Activated effector memory CD4-positive, alpha-beta T cell treated with Interleukin-2 at 50 U/mL for 16 hours (primary cell): ENCODE measurements at places on chromosomes 1 and 21.

DNA sequence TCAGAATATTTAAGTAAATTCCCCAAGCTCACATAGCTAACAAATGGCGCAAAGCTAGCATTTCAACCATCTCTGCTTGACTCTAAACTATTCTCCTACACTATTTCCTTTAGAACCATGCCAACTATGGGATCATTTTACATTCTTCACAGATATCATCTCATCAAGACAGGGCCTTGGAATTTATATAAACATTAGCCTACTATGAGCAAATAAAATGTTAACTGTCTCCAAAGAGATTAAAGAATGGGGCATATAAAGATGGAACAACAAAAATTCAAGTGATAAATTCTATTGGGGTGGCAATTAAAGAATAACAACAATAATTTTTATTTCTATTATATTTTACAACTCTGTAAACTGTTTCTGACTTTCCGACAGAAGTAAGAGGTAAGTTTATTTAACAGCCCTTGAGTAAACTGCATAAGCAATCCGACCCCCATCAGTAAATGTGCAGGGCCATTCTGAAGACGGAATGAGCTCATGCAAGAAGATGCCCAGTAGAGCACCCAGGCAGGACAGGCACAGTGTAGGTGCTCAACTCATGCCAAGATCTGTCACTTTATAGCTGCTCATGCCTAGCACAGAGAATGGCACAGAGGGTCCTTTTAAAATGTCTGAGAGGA, 261.9 kb downstream of the VAV3 start:
- DNase-seq, result no peak

DNA sequence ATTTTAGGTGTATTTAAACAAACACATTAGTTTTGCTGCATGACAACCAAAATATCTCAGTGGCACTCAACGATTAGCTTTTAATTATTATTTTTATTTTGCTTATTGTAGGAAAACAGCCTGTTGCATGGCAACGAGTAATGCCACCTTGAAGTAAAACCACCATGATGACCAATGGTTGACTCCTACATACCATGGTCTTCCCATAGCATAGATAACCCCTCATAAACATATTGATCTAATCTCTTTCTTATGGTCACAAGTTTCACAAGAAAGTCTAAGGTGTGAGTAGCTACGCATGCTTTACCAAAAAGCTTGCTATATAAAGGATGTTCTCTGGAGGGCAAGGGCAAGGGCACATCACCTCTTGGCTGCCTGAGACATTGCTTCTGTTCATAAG, 61.5 kb upstream of the PTBP2 start:
- no peak for DNase-seq

DNA sequence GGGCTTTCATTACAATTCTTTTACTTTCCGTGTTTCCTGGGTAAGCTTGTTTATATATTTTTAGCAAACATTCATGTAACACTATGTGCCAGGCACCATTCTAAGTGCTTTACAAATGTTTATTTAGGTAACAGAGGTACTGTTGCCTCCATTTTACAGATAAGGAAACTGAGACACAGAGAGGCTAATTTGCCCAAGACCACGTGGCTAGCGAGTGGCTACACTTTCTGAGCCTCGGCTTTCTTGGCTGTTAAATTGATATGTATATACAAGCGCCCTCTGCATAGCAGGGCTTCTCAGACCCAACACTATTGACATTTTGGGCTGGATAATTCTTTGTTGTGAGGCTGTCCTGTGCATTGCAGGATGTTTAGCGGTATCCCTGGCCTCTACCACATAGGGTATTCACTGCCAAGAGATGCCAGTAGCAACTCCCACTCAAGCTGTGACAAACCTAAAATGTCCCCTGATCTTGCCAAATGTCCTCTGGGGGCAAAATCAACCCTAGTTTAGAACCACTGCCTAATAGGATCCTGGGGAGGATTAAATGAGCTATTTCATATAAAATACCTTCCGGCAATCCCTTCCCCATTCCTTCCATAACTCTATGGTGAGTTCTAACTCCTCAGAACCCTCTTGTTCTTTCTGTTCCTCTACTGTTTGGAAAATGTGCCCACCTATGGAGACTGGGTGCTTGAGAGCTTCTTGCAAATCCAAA, 17.2 kb upstream of the ID3 start:
- no peak for DNase-seq

GRCh38 chr1:174406421-174406820, 41.3 kb upstream of the GPR52 start:
- DNase-seq, result no peak

GRCh38 chr1:30311749-30312148, 411.6 kb downstream of the MATN1 start:
- DNase-seq, result no peak

- no peak for DNase-seq
Observed at GRCh38 chr21:44485254-44485793, 30.0 kb downstream of the LRRC3 start.

DNA sequence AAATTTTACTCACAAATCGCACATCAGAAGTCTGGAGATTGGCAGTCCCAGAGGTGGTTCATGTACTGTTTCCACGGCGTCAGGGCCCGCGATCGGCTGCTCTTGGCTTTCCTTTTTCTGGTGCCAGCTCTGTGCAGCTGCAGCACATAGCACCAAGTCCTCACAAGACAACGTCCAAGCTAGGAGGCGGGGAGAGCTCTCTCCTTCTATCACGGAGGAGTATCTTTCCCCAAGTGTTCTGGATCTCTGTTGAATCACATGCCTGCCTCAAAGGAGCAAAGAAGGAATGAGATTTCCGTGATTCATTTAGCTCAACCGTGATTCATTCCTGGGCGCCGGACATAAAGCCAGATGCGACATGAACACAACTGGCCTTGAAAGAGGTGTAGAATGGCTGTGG, 25.5 kb downstream of the MT1HL1 start:
- DNase-seq, result no peak

DNA sequence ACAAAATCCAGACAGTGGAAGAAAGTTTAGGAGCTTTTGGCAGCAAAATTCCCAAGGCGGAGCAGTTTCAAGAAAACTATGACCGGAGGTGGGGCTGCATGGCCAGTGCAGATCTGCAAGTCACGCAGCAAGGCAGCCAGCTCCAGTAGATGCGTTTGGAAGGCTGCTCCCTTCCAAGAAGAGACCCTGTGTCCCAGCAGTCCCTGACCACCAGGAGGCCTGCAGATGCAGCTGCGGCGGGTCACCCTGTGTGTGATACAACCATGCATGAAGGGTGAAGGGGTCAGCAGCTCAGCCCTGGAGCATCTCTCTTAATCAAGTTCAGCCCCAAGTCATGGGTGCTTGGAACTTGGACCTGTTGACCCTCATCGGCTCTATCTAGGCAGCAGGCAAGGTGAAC, 29.3 kb downstream of the GPR157 start:
- no peak for DNase-seq

GRCh38 chr1:192151176-192151575, 7.1 kb upstream of the RGS18 start:
- DNase-seq, result no peak

GRCh38 chr1:84060781-84061180, 61.8 kb upstream of the TTLL7 start:
- no peak for DNase-seq

- no peak for DNase-seq
Observed at GRCh38 chr21:42003051-42003461, 7.1 kb downstream of the ZBTB21 start.

- DNase-seq, result no peak
Observed at GRCh38 chr1:18534810-18535205, 54.1 kb downstream of the KLHDC7A start.

DNA sequence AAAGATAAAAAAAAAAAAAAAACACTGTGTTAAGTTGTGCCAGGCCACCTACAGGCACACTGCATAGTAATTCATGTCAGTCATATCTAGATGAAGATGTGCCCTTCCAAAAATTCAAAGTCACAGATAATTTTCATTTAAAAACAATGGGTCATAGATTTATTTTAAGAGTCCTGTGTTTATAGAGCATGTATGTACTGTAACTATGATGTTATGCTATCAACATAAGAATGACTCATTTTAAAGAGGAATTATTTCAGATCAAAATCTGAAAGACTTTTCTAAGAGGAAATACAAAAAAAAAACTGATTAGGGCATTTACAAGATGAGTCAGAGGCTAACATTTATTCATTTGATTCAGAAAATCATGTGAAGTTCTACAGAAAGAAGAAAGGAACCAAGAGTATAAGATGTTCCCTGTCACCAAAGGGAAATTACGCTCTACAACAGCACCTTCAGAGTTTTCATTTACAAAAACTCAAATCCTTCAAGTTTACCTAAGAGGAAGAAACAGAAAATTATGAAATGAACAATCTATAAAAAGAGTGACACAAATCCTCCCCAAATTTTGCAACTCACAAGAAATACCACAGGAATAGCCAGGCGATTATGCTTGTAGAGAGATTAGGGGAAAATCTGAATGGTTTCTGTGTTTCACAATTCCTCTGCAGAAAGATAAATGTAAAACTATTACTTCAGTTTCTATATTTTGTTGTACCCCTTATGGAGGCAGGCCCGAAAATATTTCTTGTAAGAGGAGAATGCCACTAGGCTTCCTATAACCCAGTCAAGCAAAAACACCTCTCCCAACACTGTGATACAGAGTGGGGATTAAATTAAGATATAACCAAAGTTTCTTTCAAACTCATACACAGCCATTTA, 13.8 kb downstream of the TP53BP2 start:
- DNase-seq, result no peak

DNA sequence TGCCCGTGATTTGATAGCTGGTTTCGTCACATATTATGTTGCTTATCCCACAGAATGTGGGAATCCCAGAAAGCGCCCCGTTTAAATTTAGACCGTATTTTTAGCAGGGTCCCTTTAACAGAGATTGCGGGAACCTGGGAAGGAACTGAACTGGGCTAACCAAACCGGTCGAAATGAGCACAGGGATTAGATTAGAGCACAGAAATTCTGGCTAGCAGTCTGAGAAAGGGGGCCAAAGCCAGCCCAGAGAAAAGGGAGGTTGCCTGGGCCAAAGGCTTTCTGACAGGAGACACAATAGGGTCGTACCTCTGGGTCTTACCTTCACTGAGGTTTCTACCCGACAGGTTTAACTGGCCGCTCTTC, 327 bp downstream of the LRRC40 start:
- no peak for DNase-seq

DNA sequence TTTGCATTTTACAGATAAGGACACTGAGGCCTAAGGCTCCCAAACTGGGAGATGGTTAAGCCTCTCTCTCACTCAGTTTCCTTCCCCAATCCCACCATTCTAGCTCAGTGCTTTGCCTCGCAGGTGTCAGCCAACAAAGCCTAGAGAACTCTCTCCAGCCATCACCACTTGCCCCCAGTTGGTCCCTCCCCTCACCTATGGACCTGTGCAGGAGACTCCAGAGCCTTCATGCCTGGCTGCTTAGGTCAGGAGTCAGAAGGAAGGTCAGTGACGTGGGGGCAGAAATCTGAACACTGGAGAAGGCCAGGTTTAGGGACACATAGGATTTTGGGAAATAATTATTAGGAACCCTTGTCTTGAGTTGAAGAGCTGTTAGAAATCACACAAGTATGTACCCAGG, 295.3 kb downstream of the PTPRU start:
- DNase-seq, result no peak

DNA sequence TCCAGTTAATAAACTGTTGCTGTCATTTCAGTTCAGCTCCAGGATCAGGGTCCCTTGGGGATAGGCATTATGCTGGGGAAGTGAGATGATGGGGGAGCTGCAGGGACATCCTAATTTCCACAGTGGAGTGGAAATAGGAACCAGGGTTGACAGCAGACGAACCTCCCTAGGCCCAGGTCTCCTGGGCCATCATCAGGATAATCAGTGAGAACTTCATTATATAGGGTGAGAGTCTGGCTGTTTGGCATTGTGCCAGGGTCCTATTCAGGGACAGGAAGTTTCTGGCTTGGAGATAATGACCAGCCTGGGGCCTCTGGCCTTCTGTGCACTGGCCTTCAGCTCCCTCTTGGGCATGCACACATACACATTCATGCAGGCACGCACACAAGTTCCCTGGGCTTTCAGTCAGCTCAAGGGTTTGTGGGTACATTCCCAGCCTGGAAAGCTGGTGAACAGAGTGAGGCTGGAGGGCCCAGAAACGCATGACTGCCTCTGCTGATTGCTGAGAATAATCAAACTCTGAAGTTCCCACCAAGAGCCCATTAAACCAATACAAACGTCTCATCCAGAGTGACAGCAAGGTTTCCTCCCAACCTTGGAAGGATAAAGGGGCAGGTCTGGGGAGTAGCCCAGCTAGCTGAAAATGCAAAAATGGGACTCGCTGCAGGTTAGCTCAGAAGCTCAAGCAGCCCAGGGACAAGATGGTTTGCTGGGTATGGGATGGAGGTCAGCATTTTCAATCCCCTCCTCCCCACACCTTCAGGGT, 13.9 kb upstream of the LRIG2 start:
- no peak for DNase-seq

GRCh38 chr21:42836402-42836666, 43.0 kb downstream of the WDR4 start:
- no peak for DNase-seq

DNA sequence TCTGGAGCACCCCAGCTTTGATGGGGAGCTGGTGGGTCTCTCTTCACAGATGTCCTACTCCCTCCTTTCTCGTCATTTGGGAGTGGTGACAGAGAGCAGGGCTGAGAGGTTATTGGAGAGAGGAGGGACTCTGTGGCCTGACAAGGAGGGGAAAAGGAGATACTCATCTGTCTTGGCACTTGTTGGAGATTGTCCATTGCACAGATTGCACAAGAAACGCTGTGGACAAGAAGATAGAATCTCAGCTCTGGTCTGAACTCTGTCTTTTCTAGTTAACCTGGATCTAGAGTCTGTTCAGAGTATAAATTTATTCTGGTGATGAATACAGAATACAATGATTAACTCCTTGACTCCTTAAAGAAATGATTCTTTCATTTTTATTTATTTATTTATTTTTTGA, 22.4 kb upstream of the SMAP2 start:
- no peak for DNase-seq

- no peak for DNase-seq
Observed at GRCh38 chr1:43531906-43532584, 1.4 kb downstream of the PTPRF start.

GRCh38 chr1:4602462-4603294, 51.7 kb upstream of the AJAP1 start:
- DNase-seq, result no peak

DNA sequence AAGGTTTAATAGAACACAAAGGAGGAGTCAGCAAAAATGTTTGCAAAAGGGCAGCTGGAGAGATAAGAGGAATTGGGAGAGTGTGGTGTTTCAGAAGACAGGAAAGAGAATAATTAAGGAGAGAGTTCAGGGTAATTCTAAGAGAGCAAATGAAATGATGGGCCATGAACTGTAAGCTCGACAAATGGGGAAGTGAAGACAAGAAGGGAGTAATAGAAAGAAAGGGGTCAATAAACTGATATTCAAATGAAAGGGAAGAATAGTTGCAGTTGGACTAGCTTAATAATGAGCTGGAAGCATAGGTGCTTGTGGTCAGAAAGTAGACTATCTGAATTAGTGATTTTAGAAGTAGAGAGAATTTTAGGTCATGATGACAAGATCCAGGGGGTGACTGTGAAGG, 15.6 kb upstream of the RNF220 start:
- no peak for DNase-seq

DNA sequence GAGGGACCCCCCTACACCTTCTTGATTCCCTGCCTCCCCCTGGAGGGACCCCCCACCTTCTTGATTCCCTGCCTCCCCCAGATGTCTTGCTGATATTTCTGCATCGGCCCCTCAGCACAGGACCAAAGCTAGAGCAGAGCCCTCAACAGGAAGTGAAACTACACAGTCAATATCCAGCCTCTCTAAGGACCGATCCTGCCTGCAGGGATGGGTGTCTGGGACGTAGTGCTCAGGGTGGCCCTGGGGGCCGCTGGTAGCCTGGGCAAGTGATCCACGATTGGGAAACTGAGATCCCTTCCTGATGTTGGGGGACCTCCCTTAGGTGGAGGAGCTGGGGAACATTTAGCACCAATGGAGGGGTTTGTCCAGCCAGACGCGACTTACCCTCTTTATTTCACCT, 3.9 kb upstream of the LEFTY2 start:
- no peak for DNase-seq
